ENCODE measurements at places on chromosomes 6 and 20.

DNA sequence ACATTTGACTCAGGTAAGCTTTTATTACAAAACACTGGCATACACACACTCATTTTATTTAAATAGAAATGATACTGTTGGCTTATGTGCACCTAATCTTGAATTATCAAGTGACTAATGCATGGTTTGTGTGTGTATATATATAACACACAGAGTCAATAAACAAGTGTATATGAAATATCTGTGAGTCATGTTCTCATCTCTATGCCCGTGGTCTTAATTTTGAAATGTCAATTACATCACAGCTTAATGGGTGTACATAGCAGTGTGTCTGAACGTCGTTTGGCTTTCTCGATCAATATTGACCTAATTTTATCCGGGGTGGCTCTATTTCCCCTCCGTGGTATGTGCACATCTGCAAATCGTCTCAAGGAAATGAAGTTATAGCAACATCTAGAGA, 104.0 kb upstream of the ZFP64 start:
- no peak for DNase-seq

DNA sequence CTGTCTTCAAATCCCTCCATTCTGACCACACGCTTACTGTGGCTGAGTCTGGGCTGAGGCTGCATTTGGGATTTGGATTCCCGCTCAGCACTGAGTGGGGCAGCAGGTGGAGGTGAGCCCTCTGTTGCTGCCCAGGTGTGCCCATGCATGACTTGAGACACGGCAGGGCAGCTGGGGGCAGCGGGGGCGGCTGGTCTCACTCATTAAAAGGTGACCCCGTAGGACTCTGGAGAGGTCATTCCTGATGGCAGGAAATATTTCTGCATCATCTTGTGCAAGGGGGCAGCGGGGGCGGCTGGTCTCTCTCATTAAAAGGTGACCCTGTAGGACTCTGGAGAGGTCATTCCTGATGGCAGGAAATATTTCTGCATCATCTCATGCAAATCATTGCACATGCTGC, 49.8 kb downstream of the SMOC2 start:
- DNase-seq = no peak

DNA sequence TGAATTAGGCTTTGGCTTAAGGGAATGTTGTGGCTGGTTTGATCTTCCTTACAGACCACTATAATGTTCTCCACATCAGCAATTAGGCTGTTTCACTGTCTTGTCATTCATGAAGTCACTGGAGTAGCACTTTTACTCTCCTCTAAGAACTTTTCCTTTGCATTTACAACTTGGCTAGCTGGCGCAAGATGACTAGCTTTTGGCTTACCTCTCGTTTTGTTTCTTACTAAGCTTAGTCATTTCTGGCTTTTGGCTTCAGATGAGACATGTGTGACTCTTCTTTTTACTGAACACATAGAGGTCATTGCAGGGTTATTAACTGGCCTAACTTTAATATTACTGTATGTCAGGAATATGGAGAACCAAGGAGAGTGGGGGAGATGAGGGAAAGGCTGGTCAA, 143.2 kb downstream of the PTCHD4 start:
- no peak for DNase-seq

DNA sequence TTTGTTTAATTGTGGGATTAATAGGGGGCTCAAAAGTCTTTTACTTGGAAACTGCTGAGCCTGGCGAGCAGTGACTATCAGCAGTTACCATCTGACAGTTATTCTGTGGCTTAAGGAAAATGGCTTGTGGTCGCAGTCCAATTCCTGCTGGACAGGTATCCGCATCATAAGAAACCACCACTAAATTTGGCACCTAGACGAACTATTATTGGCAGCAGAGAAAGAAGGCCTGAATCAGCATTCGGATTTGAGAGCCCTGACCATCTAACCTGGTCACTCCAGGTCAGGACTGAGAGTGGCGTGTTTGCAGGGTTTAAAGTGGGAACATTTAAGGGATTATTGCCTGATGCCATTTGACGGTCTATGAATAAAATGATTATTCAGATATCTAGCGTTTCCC, 146.4 kb downstream of the RPS12 start:
- DNase-seq = no peak

DNA sequence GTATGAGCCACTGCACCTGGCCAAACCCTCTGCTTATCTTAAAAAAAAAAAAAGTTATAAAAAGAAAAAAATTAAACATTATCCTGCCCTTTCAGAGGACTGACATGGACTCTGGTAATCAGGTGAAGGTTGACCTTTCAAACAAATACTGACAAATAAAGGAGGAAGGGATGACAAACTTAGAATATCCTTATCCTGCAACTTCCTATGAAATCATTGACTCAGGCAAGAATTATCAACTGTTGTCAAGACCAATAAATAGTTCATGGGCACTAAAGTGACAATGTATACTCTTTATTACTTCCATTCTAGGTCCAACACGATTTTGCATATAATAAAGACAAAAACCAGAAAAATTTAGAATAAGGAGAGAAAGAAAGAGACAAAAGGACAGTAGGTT, 117.9 kb downstream of the KIF16B start:
- DNase-seq = no peak

DNA sequence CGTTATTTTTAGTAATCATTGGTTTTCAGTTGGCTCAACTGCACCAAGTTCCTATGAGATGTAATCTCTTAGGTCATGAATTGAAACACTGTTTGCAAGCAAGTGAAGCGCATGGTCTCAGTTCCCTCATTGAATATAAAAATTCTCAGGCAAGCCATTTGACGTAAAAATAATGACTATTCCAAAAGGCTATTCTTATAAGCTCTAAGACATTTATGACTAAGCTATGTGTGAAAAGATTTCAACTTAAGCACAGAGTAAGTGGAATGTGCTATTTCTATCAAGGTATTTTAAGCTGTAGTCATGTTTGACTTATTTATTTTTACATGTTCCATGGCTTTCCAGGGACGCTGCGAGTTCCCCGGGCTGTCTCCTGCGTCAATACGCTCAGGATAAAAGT, 248.5 kb downstream of the THBS2 start:
- no peak for DNase-seq

DNA sequence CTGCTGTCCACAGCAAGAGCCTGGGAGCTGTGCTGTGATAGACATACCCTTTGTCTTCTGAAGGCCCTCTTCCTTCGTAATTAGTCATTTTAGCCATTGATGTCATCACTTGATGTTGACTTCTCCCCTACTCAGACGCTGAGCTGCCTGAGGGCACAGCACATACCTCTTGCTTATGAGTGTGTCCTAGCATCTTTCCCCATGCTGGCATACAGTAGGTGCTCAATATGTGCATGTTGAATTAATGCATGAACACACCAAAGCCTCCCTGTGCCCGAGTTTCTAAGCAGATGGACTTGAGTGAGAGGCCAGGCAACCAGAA, 35.8 kb upstream of the FAM83D start:
- no peak for DNase-seq

DNA sequence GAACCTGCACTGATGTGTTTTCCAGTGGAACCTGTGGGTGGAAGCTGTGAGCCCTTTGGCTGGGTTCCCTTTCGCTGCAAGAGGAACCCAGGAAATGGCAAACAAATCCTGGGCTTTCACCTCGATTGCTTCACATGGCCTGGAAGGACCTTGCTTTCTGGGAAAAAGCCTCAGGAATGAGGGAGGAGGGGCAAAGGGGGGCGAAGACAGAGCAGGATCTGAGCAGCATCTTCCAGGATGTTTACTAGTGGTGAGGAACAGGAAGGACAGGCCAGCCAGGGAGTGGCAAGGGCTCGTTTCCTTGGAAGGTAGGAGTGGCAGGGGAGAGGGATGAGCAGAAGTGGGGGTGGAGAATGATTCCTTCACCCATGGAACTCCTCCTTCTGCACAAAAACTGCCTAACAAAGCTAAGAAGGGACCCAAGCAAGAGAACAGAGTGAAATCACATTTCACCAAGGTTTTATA, 5.9 kb downstream of the SLC2A10 start:
- DNase-seq = no peak

DNA sequence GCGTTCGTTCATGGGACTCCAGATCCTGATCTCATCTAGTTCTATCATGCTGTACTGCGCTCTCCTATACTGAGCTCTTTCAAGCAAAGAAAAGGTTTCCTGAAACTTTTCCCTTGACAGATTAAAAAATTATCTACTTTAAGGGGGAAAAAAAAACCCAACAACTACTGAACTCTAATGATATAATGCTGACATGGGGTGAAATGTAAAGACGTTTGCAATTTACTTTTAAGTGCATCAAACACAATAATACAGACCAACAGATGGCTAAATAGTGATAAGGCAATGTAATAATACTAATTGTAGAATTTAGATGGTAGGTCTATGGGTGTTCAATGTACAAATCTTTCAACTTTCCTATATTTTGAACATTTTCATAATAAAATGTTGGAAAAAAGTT, 16.4 kb downstream of the TOMM34 start:
- DNase-seq = no peak

DNA sequence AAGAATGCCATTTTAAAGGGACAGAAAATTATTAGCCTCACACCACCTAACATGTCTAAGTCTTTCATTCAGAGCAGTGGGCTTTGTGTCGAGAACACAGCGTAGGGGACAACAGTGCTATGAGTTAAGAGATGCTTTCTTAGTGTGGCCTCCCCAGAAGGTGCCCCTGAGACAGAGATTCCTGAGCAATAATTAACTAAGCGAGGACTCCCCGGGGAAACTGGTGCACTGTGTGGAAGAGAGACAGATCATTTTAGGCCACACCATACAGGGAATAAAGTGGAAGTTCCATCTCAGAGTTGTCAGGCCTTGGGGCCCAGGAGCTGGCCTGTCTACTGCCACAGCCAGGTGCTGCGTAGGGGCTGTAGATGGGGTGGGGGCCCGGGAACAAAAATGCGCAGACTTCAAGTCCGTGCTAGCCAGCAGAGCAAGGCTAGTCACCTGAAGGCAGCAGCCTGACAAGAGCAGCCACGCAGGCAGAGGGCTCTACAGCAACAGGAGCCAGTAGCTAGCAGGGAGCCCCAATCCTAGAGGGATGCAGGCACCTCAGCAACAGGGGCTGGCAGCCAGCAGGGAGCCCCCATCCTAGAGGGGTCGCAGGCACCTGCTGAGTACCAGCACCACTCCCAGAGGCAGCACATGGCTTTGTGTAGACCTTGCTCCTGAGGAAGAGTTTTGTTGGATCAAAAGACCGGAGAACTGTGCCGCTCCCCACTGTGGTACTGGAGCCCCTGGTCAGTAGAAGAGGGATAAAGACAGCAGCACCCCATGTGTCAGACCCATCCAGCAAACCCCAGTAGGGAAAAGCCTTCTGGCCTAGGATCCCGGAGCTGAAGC, 63.0 kb upstream of the NXT1 start:
- DNase-seq = no peak

- peak; percentile 13 for DNase-seq
These were observed 27.6 kb upstream of the CDKN1A start for GRCh38 chr6:36650848-36651478.

Data from CD4-positive, alpha-beta T cell treated with Interleukin-10 for 1 hour (primary cell).